ENCODE measurements at places on chromosomes 2 and 18.

- no peak for DNase-seq
Measured at GRCh38 chr18:45166341-45166835, 448.9 kb upstream of the SLC14A2 start.

DNA sequence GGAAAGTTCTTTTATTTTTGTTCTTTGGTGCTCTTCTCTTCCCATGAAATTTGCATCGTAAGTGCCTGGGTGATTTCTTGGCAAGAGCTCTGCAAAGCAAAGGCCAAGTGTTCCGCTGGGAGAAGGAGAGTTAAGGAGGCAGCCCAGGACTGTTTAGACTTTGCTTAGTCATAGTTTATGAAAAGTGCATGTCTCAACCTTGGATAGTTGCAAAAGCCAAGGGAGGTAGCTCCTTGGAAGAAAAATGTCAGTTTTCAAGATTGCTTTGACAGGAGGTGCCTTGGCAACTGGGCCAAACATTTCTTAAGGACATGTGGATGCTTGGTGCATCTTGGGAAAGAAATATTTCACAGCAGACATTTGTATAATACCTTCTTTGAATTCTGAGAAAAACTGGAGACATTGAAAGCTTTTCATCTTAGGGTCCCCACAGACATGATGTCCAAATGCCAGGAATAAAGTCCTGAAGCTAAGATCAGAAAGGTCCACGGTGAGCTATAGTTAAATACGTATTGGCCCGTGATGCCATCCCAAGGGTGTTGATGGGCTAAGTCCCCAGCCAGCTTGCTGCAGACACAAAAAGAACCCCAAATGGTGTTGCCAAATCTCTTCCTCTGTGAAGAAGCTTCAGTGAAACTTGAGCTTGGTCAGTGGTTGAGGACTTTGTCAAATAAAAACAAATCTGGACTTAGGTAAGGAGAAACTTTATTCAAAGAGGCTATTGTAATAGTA, 96.3 kb upstream of the THUMPD2 start:
- no peak for DNase-seq

- DNase-seq, result no peak
Measured at GRCh38 chr2:100199421-100199820, 57.0 kb upstream of the AFF3 start.

- no peak for DNase-seq
Measured at GRCh38 chr2:105734762-105735538, 9.8 kb upstream of the NCK2 start.

DNA sequence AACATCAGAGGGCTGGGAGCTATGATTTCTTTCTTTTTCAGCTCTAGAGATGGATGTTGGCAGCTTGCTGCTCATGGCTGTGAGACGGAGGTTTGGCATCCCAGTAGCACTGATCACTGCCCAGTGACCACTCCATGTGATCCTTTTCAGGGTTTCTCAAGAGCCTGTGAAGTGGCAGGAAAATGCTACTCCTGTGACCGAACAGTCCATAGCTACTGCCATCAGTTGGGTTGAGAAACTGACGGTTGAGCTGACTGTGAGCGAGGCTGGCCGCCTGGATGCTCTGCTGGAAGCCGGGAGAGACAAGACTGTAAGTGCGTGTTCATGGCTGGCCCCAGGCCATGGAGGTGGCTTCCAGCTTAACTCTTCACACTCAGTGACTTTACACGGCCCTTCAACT, 34.2 kb downstream of the VWA3B start:
- no peak for DNase-seq

- DNase-seq, result no peak
Measured at GRCh38 chr2:140472676-140473075, 1658.1 kb downstream of the LRP1B start.

DNA sequence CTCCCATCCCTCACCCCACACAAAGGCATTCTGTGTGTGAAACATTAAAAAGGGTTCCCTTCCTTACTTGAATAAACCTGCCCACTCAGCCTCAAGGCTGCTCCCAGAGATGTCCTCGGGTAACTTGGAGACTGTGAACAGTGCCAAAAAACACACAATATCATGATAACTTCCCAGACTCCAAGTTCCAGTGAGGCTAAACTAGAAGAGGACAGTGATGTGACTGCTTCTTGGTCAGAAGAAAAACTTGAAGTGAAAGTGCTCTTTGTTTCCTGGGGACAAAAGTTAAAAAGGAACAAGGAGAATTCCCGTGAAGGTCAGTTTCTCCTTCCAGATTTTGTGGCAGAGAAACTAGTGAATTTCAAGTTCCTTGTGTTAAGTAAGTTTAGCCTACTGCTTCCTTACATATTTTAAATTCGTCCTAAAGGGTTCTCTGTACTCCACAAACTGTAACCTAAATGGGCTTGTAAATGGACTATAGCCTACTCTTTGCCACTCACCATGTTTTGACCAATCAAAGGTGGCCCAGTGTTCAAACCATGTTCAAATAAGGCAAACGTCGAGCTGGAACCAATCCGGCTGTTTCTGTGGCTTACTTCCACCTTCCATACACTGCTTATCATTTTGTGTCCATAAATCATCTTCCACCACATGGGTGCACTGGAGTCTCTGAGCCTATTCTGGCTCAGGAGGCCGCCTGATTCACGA, 20.4 kb downstream of the TPRKB start:
- DNase-seq, result no peak

DNA sequence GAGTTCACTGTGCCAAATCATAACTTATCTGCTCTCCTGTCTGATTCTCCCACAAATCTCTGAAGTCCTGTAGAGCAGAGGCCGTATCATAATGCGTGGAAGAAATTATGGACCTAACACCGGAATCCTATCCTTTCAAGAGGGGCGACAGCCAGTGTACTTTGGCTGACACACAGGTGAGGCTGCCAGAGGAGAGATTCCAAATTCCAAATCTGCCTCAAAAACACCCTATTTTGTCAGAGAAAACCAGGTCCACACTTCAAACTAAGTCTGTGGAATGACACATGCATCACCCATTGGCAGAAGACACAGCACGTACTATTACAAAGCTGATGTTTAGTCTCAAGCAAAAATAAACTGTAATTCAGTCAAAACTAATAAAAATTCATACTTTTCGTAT, 139.2 kb upstream of the PID1 start:
- no peak for DNase-seq

GRCh38 chr2:215218587-215219577, 80.5 kb upstream of the ABCA12 start:
- DNase-seq, result no peak

Data from liver (tissue), 10 donors.